IPS-NIHi11 (cell line): ENCODE measurements at places on chromosomes 13 and 19.

GRCh38 chr19:47469363-47469700 is 2.4 kb downstream of the SLC8A2 start:
- no peak for DNase-seq

DNA sequence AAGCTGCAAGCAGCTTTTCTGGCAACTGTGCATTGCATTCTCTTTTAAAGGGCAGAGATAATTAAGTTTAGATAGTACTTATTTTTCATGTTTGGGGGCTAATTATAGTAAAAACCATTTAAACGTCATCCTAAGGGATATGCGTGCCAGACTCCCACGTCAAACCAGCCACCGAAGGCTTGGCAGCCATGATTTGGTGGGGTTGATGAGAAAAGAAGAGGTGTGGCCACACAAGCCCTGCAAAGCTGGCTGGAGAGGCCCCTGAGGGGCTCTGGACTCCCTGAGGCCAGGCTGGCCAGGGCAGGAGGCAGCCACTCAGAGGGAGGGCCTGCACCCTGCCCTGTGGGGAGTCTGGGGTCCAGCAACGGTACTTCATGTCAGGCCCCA is 17.5 kb downstream of the PEPD start:
- no peak for DNase-seq

DNA sequence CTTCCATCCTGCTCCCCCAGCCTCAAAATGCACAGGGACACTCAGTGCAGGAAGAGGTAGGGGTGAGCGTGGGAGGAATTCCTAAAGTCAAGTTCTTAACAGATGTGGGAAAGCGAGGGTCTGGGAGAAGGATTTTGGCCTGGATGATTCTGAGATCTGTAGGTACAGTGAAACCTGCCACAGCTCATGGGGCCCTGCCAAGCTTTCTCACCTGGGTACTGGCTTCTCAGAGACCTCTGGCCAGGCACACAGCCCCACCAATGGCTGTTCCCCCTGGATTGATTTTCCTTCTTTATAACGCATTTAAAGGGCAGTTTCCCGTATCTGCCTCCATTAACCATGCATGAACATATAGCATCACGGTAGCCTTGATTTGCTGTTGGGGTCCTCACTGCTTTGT is 47.0 kb upstream of the GSX1 start:
- DNase-seq = peak; percentile 15

GRCh38 chr13:51278426-51279130 is 56.4 kb downstream of the FAM124A start:
- no peak for DNase-seq

DNA sequence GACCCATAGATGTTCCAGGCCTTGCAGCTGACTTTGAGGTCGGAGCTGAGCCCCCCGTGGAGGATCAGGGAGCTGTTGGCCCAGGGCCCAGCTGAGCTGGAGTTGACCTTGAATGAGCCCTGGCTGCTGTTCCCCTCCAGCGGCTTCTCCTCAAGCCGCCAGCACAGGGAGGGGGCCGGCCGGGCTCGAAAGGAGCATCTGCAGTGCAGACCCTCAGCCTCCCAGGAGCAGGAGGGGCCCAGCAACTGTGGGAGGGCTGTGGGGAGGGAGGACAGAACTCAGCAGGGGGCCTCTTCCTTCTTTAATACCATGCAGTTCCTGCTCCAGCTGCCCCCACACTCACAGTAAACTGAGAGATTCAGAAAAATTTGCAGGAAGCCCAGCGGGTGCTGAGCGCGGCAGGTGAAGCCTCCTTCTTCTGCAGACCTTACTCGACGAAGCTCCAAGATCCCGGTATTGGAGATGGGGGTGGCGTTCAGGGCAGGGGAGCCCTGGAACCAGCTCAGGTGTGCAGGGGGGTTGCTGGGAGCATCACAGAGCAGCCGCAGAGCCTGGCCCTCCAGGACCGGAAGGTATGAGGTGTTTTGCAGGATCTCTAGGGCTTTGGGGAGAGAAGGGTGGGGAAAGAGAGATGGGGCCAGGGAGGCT is 2.6 kb downstream of the SIGLEC5 start:
- DNase-seq = no peak

DNA sequence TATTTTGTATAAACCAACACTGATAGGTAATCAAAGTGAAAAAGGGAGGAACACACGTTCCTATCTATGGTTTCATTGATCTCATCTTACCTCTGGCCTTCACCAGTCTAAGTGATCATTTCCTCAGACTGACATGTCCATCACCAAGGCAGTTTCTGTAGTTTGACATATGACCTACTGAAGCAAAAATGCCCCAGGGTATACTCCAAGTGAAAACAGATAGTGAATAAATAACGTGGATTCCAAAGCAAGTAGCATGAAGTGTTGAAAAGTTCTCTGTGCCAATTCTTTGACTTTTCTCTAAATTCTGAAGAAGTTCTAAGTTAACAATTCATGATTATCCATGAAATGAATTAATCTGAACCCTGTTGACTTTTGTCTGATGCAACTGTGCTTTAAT is 334.2 kb upstream of the SGCG start:
- no peak for DNase-seq

DNA sequence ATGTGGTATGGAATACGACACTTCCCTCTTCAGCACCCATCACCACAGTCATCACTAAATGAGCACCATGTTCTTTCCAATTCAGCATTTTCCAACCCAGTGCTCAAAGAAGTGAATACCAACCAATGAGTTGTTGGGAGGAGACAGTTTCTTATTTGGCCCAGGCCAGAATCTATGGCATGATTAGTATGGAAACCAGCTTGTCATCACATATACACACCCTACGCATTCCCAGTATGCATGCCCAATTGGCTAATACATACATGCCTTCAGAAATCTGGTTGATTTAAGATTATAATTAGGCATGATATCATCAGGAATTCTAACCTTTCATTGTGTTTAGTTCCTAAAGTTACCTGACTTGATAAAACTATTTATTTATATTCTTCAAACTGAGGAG is 430.0 kb downstream of the DIAPH3 start:
- DNase-seq = no peak

GRCh38 chr13:105058517-105058916 is 1476.9 kb downstream of the EFNB2 start:
- DNase-seq = no peak

- DNase-seq = no peak
Measured at GRCh38 chr13:45042539-45042938, 53.2 kb downstream of the GPALPP1 start.

GRCh38 chr19:41111750-41112295 is 2.4 kb upstream of the CYP2F1 start:
- no peak for DNase-seq

GRCh38 chr19:512547-513365 is 5.5 kb downstream of the TPGS1 start:
- no peak for DNase-seq

GRCh38 chr19:44643605-44644401 is at the start of gene PVR:
TSS of gene PVR (plus strand) at chr19:44643910. CDS start at chr19:44644097, 187 bp downstream.
- DNase-seq = peak; percentile 92

GRCh38 chr13:110263888-110264287 is 43.1 kb downstream of the COL4A1 start:
- DNase-seq = no peak

GRCh38 chr19:53041366-53041765 is 3.2 kb upstream of the ERVV-2 start:
- no peak for DNase-seq

DNA sequence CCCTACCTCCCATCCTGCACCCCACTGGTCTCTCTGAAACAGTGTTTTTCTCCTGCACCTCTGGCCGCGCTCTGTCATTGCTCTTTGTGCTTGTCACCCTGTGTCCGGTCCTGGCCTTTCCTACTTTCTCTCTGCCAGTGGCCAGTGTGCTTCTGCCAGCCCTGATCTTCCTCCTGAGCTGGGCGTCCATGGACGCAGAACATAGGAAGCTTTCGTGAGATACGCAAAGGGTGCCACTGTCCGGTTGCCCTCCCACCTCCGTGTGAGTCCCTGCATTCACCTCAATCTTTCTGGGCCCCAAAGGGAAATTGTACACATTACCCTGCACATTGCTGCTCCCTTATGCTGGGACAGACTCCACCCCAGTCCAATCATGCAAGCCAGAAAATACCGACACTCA is 105.7 kb upstream of the SOX1 start:
- DNase-seq = no peak

DNA sequence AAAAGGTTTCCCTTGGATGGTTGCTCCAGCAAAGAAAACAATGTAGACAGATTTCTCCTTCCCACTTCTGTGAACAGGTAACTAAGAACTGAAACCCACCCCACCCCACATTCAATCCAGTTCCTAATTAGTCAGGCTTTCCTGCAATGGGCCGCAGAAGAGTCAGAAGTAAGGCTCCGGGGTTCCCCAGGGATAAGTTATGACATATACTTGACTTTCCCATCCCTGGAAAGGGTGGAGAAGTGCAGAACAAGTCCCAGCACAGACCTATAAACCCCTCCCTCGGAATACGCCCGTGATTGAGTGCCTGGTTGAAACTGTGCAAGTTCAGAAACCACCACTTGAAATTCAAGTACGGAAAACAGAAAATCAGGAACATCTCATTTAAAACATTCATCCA is 24.9 kb downstream of the RCBTB2 start:
- DNase-seq = no peak

GRCh38 chr19:49474542-49474924 is 518 bp downstream of the FLT3LG start:
- DNase-seq = no peak

DNA sequence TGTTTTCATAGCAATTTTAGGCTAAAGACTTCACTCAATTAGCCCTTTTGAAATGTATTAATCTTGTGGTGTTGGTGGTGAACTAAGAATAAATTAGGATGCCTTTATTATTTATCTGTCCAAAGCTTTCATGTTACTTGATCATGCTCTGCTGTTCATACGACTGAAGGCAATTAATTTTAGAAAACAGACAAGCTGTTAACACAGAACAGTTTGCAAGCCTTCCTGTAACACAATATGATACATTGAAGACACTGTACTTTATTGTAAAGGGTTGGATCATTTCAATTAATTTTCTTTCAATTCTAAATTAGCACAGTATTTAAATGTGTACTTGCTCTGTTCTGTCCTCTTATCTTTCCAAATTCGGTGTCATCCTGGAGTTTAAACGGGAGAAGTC is 794.3 kb upstream of the MIR17HG start:
- DNase-seq = no peak

DNA sequence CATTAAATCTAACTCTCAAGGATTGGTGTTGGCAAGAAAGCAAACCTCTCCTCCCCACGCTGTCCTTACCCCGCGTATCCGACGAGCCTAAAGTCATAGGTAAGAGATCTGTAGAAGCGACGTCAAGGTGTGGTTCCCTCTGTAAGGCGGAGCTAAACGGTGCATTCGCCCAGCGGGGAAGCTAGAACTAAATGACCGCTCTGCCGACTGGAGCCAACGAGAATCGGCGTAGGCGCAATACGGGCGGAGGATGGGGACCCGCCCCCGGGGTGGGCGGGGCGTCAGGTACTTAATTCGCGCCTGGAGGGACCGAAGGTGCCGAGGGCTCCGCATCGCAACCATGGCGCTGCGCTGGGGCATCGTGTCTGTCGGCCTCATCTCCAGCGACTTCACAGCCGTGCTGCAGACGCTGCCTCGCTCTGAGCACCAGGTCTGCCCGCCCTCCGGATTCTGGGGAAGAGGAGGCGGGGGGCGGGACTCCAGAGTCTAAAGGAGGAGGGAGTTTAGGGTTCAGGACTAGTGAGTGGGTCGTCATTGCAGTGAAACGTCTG is at the start of gene DHDH:
Gene DHDH, plus strand, starts transcription at position 318 of the 551 bp plus-strand sequence. Its CDS starts 23 bp downstream, at position 341.
- DNase-seq = peak; percentile 96

- peak; percentile 93 for DNase-seq
Measured at GRCh38 chr19:41951686-41952172, 7.4 kb downstream of the RABAC1 start.
